CD4-positive, alpha-beta T cell treated with Interleukin-17A for 1 hour (primary cell): ENCODE measurements at places on chromosomes 1 and 21.
A peak's percentile ranks its signal among the peaks of the same experiment; 100 is the strongest.

GRCh38 chr1:103122983-103123720 is 14.8 kb upstream of the COL11A1 start:
- no peak for DNase-seq

DNA sequence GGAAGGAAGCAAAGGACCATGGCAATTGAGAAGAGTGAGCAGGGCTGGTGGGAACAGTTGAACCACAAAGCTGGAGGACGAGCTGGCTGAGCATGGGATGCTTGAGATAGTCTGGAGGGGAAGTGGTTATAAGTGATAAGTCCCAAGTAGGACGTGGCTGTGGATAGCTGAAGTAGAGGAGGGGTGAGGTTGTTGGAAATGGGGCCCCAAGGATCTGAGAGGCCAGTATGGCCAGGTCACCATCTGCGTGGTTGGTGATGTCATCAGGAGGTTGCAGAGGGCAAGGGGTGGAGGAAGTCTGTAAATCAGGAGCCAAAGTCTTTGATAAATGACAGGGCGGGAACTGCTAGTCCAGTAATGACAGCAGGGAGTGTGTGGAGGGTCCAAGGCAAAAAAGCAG is 11.0 kb upstream of the REN start:
- no peak for DNase-seq

DNA sequence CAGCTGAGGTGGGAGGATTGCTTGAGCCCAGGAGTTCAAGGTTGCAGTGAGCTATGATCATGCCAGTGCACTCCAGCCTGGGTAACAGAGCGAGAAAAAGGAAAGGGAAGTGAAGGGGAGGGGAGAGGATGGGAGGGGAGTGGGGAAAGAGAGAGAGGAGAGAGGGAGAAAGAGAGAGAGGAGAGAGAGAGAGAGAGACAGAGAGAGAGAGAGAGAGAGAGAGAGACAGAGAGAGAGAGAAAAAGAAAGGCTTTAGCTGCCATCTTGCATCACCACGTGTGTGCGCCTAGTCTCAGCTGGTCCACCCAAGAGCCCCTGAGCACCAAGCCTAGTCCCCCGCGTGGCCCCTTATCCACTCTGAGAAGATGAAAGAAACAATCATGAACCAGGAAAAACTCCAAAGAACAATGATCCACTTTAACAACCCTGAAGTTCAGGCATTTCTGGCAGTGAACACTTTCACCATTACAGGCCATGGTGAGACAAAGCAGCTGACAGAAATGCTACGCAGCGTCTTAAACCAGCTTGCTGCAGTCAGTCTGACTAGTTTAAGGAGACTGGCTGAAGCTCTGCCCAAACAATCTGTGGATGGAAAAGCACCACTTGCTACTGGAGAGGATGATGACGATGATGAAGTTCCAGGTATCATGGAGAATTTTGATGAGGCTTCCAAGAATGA is 115.5 kb upstream of the CDC42BPA start:
- DNase-seq, result no peak

DNA sequence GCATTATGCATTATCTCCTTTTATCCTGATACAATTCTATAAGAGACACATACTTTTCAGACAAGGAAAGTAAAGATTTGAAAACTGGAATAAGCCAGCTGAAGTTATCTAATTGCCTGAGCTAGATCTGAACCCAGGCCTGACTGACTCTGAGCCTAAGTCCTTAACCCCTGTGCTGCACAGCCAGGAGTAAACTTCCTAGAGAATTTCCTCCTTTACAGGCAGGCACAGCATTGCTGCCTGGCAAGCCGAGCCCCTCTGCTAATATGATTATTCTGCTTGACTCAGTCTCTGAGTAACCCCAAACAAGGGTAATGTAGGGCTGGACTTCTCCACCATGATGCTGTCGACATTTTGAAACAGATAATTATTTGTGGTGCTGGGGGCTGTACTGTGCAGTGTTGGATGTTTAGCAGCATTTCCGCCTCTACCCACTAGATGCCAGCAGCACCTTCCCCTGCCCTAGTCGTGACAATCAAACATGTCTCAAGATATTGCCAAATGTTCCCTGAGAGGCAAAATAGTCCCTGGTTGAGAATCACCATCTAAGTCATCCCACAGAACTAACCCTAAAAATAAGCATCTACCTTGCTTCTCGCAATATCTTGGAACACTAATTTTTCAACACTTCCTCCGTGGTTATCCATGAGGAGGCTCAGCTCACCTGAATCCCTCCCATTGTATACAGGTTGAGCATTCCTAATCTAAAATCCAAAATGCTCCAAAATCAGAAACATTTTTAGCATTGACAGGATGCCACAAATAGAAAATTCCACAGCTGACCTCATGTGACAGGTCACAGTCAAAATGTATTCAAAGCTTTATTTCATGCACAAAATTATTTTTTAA is 18.5 kb downstream of the CAMK1G start:
- peak; percentile 52 for DNase-seq

- DNase-seq, result no peak
These were observed 62.7 kb upstream of the ATP1B1 start for GRCh38 chr1:169043823-169044222.

- no peak for DNase-seq
These were observed 34.9 kb downstream of the AHDC1 start for GRCh38 chr1:27569088-27569460.

- no peak for DNase-seq
These were observed 6.2 kb downstream of the PROX1 start for GRCh38 chr1:213993929-213994328.

DNA sequence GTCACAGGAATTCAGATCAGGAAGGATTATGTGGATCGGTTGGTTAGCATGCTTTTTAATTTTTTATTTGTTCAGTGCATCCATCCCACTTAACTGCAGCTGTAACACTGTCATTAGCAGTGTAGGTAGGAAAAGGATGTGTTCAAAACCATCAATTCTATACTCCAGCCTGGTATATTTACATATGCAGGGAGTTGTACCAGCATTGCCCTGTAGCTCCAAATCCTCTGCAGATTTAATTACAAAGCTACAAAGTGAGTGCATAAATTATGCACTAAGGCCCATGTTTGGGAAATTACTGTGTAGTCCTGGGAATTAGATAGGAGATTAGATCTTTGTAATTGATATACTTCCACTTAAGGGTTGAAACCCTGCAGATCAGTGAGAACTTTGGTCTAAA is 15.9 kb upstream of the OSBPL9 start:
- DNase-seq, result no peak

GRCh38 chr1:244296003-244296402 is 155.7 kb downstream of the ADSS2 start:
- DNase-seq, result no peak

DNA sequence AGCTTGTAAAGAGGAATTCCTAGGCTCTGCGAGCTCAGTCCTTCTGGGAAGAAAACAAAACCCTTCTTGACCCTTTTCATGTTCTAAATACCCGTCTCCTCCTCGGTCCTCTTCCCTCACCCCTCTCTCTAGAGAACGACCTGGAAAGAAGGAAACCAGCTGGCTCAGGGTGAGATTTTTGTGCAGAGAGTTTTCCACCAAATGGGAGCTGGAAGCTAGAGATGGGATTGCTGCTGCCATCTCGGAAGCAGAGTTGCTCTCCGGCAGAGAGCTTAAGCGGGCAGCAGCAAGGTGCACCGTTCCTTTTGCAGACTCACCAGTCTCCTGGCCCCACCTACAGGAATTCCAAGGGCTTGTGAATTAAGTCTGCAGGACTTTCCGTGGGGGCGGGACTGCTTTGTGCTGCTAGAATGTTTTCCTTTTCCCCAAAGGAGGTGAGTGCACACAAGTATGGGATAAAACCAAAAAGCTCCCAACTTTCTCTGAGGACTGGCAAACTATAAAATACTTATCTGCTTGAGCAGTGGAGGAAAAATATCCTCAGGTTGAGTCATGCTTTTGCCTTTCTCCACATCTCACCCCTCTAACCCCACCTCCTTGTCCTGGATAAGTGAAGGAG is 29.1 kb upstream of the KIAA0040 start:
- DNase-seq, result no peak

- no peak for DNase-seq
These were observed 67.9 kb upstream of the MAGI3 start for GRCh38 chr1:113322439-113322838.

DNA sequence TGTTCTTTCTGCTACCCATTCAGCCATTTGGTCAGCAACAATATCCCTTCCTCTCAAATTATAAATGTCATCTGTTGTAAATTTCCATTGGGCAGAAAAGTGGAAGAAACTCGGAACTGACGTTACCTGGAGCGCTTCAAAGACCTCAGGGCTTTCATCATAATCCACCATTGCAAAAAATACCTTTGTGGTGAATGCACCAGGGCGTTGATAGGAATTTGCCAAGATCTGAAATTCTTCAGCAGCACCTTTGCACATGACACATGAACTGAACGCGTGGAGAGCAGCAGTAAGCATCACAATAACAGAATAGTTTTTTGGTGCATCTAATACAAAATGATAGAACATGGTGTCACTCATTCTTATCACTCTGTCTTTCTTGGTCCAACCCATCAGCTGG is 3.1 kb upstream of the TEKT2 start:
- DNase-seq, result no peak

GRCh38 chr1:230972855-230973271 is 5.8 kb downstream of the TTC13 start:
- peak; percentile 77 for DNase-seq

- DNase-seq, result no peak
These were observed 37.1 kb downstream of the EIF4G3 start for GRCh38 chr1:21139601-21140000.

- no peak for DNase-seq
These were observed 40.1 kb upstream of the RD3 start for GRCh38 chr1:211532088-211532444.

GRCh38 chr1:181141431-181141910 is 53.0 kb downstream of the IER5 start:
- DNase-seq, result peak; percentile 27

- no peak for DNase-seq
These were observed 8.8 kb upstream of the TTLL10 start for GRCh38 chr1:1164701-1165451.

DNA sequence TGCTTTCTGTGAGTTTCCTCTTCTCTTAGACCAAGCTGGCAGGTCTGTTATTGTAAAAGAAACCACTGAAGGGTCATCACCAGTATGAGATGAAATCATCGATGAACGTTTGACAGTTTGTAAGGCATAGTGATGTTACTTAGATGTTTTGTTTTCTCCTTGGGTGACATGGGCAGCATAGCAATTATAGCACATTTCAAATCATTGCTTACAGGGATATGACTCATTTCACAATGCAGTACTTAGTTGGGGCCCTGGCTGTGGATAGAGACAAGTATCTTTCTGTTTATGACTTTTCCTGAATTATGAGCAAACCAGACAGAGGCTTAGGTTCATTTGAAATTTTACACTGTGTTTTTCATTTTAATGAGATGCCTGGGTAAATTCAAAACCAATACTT is 313.0 kb downstream of the RWDD3 start:
- no peak for DNase-seq

GRCh38 chr1:6259491-6260362 is 1.2 kb downstream of the GPR153 start:
- DNase-seq, result peak; percentile 82

DNA sequence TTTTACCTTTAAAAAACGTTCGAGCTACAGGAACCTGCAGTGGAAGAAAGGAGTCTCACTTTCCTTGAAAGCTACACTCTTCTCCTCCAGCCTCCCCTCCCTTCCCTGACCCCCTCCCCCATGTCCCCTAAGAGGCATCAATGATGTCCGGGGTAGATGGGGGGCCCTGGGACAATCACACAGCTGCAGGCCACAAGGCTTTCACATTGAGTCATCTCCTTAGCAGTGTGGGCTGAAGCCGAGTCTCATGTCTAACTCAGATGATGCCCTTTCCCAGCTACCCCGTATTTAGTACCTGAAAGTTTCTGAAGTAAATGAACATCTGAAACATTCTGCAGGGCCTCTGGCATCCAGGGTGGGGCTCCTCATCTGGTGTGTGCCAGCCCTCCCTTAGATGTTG is 6.3 kb upstream of the GPR25 start:
- peak; percentile 26 for DNase-seq

DNA sequence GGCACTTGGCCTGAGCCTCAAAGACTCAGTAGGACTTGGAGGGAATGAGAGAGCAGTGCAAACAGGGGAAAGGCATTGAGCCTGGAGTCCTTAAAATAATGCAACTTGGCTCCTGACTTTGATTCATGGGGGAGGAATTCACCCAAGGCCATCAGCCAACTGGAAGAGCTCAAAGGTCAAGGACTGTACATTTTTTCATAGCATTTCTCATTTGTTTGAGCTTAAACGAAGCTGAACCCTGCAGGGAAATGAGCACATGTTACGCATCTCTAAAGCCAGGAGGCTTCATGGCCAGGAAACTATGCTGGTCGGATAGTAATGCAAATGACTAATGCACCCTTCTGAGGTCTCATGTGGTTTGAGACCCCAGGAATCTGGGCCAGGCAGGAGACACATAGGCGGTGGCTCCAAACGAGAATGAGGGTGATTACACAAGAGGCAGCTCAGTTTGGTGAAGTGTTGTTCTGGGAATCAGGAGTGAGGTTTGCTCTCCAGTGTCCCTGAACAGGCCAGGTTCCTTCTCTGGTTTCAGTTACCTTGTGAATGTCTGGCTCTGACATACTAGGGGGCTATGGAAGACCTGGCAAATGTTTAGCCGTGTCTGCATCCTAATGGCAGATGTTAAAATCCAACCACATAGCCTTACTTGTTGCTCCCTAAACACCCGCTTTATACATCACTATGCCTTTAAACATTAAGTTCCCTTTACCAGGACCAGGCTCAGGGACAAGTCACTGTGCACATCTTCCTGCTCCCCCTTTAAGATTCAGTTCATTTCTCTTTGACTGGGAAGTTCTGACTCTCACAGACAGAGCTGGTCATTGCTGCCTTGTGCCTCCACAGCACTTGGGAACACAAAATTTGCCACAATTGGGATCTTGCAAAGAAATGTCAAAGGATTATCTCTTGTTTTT is 503.9 kb upstream of the USP24 start:
- no peak for DNase-seq

GRCh38 chr1:212433577-212434462 is 1.1 kb downstream of the NENF start:
- DNase-seq, result no peak
